HT1080 (cell line): ENCODE measurements at places on chromosomes 5 and 9.

DNA sequence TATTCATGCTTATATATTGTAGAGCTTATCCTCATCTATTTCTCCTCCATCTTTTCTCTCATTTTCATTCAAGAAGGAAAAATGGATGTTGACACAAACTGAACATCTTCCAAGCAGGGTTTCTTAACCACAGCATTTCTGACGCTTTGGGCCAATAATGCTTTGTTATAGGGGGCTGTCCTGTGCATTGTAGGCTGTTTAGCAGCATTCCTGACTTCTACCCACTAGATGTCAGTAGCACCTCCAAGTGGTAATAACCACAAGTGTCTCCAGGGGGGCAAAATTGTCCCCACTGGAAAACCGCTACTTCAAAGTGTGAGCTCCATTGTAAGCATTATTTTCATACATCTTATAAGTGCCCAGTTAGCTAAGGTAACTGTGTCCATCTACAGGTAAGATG lies 2.6 kb upstream of the TXNDC8 start:
- peak; percentile 25 for DNase-seq

DNA sequence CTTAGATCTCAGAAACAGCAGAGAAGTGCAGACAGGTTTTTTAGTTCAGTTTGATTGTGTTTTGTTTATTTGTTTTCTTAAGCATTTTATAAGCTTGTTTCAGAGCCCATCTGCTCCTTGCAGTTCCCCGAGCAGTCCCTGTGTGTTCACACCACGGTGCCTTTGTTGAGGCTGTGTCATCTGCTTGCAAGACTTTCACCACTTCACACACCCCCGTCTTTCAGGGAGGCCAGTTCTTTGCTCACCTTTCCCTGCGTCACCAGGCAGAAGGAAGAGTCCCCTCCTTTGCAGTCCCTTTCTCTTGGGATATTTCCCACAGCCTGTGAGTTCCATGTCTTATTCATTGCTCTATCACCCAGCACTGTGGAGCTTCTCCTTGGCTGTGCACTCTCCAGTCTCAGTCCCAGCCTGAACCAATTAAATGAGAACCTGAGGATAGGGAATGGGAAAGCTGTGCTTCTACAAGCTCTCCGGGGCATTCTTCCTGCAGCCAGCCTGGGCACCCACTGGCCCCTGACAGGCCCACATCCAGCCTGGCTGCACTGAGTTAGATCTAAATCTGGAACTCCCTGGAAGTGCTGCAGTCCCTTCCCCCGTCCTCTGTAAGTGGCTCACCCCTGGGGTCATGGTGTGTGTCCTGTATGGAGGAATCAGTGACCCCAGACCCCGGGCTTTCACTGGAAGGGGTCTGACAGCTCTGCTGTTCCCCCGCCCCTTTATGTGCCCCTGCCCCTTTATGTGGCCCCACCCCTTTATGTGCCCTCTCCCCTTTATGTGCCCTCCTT lies 5.5 kb downstream of the MVB12B start:
- DNase-seq: no peak

GRCh38 chr5:105789246-105789645 lies 1881.5 kb downstream of the EFNA5 start:
- no peak for DNase-seq

- DNase-seq: no peak
Observed at GRCh38 chr5:1780614-1780930, 19.1 kb downstream of the MRPL36 start.

DNA sequence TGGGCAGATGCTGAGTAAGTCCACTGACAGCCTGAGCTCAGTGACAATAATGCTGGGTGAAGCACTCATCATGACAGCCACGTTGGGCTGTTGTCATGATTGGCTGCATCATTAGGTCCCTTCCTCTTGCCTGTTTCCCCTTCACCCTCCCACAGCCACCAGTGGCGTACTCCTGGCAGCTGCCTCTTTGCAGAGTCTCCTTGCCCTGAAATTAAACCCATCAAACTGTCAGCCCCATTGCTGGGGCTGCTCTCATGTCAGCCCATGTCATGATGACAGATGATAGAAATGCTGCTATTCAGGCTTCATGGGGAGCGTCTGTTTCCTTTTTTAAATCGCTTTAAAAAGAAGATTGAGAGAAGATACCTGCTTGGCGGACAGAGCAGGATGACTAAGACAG lies 327.4 kb downstream of the AGTPBP1 start:
- no peak for DNase-seq

DNA sequence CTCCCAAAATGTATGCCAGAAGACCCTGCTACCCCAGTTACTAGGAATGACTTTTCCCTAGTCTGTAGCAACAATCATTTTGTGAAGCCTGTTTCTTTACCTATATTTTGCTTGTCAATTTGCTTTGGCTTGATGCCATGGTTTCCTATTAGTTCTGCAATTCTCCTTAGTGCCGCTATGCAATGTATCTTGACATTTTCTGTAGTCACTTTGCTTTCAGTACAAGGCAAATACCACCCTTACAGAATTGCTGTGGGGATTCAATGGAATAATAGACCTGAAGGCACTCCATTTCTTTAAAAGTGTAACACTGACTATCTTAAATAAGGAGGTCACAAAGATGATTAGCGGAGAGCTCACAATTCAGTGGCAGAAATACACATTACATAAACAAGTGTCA lies 291.1 kb downstream of the NR2F1-AS1 start:
- DNase-seq: no peak

- DNase-seq: no peak
Observed at GRCh38 chr5:107243220-107243579, 427.5 kb downstream of the EFNA5 start.
